GM19239 (cell line): ENCODE measurements at places on chromosomes 5 and 9.

DNA sequence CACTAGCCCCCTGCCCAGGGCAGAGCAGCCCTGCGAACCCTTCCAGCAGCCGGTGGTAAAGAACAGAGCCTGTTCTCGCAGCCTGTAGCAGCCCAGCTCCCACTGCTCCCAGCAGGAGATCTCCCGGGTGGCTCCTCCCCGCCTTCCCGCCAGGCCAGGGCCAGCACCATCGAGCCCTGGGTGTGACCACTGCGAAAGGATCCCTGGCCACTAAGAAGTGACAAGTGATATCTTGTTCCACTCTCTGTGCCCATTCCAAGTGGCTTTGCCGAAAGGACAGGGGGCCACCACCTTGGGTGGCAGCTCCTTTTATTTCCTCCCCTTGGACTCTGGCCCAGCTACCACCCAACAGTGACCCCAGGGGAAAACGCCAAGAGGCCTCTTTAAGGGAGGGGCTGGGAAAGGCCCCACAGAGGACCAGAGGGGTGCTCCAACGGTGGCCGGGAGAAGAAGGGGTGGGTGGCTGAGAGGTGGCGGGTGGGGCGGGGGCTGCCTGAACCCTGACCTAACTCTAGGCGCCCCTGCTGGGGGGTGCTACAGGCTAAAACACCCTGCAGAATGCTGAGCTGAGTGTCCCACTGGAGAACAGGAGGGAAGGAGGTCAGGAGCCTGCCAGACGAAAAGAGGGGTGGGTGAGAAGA, 1.6 kb downstream of the NACC2 start:
- DNase-seq = no peak

- DNase-seq = no peak
Observed at GRCh38 chr5:68251386-68251785, 35.8 kb downstream of the PIK3R1 start.

GRCh38 chr5:135193213-135194125, 159.4 kb upstream of the PITX1 start:
- no peak for DNase-seq

DNA sequence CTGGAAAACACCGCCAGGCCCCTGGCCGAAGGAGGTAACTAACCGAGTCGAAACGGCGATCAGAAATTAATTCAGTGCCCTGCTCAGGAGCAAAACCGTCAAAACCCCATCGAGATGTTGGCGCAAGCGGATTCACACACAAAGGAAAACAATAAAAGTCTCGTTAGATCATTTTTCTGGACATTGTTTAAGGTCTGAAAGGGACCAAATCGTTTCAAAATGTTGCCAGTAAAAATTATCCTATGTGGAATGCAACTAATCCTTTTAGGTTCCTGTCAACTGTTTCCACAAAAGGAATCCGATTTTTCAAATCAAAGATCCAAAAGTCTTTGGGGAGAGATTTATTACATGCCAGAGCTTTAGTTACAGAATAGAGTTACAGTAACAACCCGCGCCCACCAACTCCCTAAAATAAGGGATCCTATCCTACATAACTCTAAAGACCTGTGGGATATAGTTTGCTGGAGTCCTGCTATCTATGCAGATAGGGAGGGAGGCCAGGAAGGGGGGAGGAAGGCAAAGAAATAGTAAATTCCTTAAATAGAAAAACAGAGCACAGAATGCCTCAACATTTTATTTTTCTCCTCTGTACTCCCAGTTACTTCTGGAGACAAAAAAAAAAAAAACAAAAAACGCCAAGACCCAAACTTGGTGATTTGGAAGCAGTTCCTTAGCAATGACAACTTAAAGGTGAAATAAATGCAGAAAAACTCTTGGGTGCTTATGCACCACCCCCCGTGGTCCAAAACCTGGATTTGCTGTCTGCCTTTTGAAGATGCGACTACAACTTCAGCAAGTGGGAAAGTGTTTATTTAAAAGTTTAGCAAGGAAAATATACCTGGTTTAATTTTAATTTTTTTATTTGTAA, 10.6 kb downstream of the FOXD1 start:
- no peak for DNase-seq

GRCh38 chr9:134382733-134383132, 56.5 kb downstream of the RXRA start:
- DNase-seq = no peak

GRCh38 chr5:137572042-137572695, 73.0 kb upstream of the SPOCK1 start:
- DNase-seq = no peak

DNA sequence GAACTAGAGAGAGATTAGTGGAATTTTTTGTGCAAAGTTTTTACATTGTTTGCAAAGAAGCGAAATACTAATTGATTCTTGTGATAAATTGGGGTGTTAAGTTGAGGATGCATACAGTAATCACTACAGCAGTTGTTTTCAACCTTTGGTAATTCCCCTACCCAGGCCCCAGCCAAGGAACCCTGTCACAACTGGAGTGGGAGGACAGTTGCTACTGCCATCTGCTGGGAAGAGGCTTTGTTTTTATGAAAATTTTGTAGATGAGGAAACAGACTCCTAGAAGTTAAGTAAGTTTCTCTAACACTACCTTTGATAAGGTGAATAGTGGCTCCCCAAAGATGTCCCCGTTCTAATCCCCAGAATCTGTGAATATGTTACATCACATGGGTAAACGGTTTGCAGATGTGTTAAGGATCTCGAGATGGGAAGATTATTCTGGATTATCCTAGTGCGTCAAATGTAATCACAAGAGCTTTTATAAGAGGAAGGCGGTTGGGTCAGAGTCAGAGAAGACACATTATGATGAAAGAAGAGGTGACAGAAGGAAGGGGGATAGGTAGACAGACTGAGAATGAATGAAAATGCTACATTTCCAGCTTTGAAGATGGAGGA, 34.0 kb upstream of the PPP1R2B start:
- peak; percentile 20 for DNase-seq

DNA sequence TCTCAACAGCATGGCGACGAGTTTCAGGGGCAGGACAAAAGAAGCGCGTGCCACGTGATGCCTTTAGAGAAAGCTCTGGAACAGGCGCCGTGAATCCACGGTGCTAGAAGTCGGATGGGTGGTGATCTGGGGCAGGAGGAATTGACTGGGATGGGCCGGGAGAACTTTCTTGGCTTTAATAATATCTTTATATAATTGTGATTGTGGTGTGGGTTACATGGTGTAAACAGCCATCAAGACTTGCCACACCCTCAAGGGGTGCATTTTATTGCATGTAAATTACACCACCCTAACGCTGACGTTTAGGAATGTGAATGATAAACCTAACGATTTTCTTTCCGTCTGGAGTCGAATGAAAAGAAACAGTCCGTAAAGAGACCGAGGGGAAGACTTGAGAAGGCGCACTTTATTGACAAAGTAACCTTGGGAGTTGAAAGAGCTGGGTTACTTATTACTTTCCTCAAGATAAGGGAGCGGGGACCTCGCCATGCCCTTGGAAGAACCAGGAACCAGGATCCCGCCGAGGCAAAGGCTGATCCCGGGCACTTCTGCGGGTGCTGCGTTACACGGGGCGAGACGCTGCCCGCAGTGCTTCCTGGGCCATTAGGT, 8.5 kb downstream of the NRARP start:
- no peak for DNase-seq

GRCh38 chr5:149282966-149283332, 11.3 kb downstream of the AFAP1L1 start:
- DNase-seq = no peak

DNA sequence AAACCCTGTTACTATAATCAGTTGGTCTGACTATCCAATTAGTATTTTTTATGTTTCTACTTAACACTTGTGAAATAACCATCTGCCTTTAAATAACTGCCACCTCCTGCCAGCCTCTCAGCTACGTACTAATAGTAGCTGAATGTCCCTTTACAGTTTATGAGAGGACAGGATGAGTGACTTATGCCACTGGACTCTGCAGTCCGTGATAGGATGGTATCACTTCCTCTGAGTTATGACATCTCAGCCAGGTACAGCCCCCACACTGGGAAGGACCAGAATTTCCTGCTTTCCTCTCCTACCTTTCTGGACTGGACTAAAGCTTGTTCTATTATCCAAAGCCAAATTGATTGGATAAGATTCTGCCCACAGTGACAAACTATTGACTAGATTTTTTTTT, 102.9 kb downstream of the ZFAND5 start:
- DNase-seq = no peak

DNA sequence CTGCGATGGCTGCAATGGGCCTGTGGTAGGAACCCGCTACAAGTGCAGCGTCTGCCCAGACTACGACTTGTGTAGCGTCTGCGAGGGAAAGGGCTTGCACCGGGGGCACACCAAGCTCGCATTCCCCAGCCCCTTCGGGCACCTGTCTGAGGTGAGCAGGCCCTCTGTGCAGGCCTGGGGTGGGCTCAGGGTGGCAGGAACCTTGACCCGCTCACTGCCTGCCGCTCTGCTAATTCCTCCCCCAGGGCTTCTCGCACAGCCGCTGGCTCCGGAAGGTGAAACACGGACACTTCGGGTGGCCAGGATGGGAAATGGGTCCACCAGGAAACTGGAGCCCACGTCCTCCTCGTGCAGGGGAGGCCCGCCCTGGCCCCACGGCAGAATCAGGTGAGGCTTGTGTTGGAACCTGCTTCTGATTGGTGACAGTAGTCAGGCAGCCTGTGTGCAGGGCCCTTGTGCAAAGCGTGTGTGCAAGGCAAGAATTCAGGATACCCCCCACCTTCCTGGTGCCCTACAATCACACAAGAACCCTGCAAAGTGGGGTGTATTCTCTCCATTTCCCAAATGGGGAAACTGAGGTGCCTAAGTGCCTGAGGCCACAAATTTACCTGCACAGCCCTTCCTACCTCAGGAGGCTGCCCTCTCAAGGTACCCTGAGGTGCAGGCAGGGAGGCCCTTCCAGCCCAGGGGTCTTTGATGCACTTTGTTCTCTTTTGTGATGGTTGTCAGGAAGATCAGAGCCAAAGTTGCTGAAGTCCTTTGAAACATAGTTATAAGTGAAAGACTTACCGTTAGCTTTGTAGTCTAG, 3.4 kb downstream of the SQSTM1 start:
- DNase-seq = no peak

GRCh38 chr9:127563579-127563978, 48.5 kb upstream of the STXBP1 start:
- DNase-seq = no peak

- no peak for DNase-seq
Observed at GRCh38 chr9:132610661-132611060, 28.3 kb downstream of the BARHL1 start.

DNA sequence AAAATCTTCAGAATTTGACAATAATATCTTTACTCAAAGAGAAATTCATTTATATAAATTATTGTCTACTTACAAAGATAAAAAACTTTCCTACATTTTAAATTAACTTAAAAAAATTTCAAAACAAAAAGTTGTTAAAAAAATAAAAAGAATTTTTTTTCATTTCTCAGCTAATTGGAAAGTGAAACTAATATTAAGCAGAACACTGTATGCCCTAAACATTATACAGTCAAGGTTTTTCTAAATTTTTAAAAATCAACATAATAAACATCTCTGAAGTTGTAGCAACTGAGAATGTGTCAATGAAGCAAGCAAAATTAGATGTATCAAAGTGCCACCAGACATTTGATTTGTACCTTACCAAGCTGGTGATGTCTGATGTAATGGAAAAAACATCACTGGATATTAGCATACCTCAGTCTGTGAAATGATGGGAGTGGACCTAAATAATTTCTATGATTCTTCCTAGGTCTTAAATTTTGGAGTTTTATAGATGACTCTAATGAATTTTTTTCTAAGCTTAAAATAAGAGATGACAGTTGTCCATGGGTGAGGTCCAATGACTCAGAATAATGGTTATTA, 290.1 kb downstream of the ADAMTS6 start:
- no peak for DNase-seq

- no peak for DNase-seq
Observed at GRCh38 chr5:59487772-59488729, 405.5 kb downstream of the PDE4D start.

- DNase-seq = no peak
Observed at GRCh38 chr5:95822043-95822541, 434 bp downstream of the GLRX start.

DNA sequence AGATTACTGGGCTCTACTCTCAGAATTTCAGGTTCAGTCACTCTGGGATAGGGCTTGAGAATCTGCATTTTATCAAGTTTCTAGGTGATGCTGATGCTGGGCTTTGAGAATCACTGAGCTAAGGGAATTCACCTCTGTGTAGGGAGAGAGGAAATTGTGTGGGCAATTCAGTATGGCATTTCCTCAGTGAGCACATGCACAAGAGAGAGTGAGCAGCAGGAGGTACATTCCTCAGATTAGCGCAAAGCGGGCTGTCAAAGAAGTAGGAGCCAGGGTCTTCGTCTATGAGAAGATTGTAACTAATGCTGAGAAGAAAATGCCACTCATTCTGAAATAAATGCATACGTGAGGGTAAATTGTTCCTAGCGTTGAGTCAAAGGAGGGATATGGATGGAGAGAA, 175.9 kb downstream of the KIF4B start:
- DNase-seq = no peak

DNA sequence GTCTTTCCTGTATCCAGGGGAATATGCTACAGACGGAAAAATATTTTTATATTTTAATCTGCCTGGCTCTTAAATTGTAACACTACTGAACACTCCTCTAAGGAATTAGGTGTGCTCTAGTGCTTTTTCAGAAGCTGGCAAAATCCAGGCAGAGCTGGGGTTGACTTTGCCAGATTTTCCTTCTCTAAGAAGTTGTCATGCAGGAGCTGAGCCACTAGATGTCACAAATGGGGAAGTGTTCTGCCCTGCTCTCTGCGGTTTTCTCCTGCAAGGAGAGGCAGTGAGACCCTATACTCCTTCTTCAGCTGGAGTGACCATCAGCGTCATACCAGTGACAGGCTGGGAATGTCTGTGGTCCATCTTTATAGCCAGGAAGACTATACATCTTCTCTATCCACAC, 112.5 kb downstream of the HAPLN1 start:
- DNase-seq = peak; percentile 3

DNA sequence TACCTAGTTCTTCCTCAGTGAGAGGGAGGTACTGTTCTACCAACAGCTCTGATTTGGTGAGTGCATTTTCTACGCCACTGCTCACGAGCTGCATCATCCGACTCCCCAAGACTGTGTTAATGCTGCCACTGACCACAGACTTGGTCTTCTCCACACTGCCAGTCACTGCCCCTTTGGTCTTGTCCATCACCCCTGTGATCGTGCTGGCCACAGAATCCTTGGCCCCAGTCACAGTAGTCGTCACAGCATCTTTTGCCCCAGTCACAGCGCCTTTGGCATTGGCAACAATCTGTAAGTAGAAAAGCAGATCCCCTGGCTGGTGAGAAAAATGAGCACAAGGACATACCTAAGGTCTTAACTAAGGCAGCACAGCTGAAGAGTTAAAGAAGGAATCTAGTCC, 6.4 kb downstream of the PLIN2 start:
- no peak for DNase-seq

DNA sequence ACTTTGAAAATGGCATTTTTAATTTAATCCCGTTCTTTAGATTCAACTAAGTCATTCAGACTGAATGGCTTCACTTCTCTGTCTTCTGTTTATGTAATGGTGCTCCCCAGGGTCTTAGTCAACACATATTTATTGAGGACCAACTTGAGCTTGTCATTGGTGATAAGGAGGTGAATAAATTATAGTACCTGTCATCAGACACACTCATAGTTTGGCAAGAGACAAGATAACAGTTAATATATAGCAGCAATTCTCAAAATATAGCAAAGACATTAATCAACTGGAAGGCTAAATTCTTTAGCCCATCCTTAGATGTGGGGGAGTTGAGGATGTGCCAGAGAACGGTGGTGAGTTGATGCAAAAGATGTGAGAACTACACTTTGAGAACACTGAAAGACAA, 78.4 kb downstream of the MACIR start:
- no peak for DNase-seq

- no peak for DNase-seq
Observed at GRCh38 chr5:138753794-138754698, 821 bp downstream of the CTNNA1 start.
